NCI-H82 (cell line): ENCODE measurements at places on chromosomes 11 and 22.

DNA sequence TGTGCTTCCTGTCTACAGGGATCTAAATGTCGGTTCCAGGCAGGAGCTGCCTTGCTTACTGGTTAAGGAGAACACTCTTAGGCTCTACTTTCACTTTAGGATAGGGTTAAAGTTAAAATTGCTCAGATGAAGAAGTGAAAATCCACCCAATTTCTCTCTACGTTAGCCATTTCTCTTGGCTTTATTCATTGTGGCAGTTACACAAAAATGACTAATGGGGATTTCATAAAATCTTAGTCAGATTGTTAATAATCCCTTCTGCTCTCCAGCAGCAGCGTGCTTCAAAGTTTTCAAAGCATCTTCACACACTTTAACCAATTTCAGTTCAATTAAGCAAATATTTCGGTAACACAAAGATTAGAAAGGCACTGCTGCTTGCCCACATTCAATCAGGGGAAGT lies 58.4 kb upstream of the RCN1 start:
- no peak for DNase-seq

GRCh38 chr11:15430381-15430780 lies 315.7 kb downstream of the INSC start:
- DNase-seq, result no peak

GRCh38 chr11:19800162-19800561 lies 87.5 kb downstream of the NAV2 start:
- DNase-seq, result no peak

- DNase-seq, result peak; percentile 63
Measured at GRCh38 chr11:59668188-59668949, 468 bp downstream of the PATL1 start.

DNA sequence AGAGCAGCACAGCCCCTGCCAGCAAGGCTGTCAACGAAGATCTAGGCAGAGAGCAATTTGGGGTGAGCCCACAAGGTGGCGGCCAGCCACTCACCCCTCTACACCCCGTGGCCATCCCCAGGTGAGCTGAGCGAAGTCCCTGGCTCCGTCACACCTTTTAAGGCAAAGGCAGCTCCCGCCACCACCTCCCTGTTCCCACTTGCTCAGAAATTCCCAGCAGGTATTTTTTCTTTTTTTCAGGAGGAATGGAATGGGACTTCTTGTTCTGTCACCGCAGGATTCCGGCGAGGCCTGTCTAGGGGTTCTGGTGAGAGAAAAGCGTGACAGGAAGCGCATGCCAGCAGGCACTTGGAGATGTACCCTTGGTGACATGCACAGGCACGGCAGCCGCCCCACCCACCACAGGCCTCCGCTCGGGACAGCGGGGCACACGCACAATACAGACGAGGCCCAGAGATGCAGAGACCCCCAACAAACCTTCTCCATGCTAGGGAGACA lies 10.0 kb downstream of the RPL3 start:
- no peak for DNase-seq

GRCh38 chr22:47061226-47061625 lies 298.8 kb downstream of the TBC1D22A start:
- DNase-seq, result no peak

DNA sequence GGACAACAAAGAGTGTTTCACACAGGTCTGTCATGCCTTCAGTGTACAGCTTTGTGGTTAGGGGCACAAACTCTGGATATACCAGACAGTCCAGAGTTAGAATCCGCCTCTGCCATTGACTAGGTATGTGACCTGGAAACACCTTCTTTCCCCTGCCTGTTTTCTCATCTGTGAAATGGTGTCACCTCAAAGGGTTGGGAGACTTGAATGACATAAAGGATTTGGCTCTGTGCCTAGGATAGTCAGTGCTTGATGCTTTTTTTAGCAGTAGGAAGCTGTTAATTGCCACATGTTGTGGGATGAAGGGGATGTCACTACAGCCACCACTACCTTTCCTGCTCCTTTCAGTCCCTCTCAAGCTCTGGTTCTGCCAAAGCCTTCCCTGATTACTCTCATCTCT lies 17.4 kb upstream of the LRRC55 start:
- DNase-seq, result peak; percentile 61

- DNase-seq, result peak; percentile 28
Measured at GRCh38 chr11:114075891-114076441, 16.5 kb downstream of the ZBTB16 start.

GRCh38 chr11:63572026-63572688 lies 9.0 kb upstream of the PLAAT2 start:
- no peak for DNase-seq

DNA sequence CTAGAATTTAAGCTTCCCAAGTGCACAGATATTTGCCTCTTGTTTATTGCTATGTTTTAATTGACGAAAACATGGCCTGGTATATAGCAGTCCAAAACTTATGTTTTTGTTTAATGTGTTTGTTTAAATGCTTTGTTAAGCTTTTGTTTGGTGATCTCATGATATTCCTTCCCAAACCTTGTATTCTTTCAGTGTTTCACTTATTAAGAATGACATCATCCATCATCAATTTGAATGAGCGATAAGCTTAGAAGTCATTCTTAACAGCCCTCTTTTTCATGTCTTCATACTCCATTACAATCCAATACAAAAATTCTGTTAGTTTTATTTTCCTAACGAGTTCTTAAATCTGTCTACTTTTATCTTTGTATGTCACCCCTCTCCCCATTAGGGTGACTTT lies 206.0 kb downstream of the DYNC2H1 start:
- DNase-seq, result no peak

- no peak for DNase-seq
Measured at GRCh38 chr11:1927026-1927847, 7.7 kb downstream of the TNNT3 start.

GRCh38 chr22:31139066-31139465 lies 1.2 kb downstream of the PLA2G3 start:
- no peak for DNase-seq

GRCh38 chr11:94721565-94722292 lies 46.4 kb upstream of the AMOTL1 start:
- peak; percentile 36 for DNase-seq

DNA sequence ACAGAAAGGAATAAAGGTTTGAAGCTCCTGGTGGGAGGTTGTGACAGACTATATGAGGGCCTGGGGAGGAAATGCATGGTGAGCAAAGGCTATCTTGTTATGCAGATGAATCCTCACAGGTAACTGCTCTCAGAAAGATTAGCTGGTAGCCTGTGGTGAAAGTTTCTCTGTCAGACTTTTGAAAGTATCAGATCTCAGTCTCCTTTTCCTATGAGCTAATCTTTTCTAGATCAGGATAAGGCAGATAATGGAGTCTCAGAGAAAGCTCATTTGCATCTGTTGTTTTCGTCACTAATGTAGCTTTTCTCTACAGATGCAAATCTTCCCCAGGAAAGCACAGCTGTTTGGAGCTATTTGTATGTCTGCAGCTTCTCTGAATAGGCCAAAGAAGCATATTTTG lies 21.0 kb upstream of the OR6X1 start:
- peak; percentile 38 for DNase-seq

DNA sequence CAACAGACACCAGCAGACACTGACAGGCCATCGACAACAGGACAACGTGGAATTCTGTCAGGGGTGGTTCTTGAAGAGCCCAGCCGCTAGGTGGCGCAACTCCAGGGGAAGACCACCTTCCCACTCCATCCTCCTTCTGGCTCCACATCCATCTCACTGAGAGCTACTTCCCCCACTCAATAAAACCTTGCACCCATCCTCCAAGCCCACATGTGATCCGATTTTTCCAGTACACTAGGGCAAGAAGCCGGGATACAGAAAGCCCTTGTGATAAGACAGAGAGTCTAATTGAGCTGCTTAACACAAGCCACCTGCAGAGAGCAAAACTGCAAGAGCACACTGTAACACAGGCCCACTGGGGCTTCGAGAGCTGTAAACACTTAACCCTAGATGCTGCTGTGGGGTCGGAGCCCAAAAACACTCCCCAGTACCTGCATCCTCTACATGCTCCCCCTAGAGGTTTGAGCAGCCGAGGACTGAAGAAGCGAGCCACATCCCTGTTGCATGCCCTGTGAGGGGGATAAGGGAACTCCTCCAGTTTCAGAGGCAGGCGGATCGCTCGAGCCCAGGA lies 11.5 kb upstream of the RAB39A start:
- peak; percentile 83 for DNase-seq

GRCh38 chr22:47497666-47498065 lies 735.2 kb downstream of the TBC1D22A start:
- no peak for DNase-seq

DNA sequence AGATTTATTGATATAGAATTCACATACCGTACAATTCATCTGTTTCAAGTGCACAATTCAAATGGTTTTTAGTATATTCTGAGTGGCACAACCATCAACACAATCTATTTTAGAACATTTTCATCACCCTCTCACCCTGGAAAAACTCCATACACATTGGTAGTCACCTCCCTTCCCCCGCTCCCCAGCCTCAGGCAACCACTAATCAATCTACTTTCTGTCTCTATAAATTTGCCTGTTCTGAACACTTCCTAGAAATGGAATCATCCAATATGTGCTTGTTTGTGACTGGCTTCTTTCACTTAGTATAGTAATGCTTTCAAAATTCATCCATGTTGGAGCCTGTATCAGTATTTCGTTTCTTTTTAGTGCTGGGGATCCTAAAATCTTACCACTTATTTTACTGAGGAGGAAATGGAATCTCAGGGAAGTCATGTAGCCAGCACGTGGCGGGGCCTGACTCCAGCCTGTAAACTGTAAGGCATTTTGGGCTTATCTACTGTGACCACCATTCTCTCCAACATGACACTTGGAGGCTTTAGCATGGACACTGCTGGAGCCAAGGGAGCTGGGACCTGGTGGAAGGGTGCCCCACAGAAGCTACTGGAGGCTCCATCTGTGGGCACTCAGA lies 905 bp upstream of the UCP3 start:
- DNase-seq, result no peak

DNA sequence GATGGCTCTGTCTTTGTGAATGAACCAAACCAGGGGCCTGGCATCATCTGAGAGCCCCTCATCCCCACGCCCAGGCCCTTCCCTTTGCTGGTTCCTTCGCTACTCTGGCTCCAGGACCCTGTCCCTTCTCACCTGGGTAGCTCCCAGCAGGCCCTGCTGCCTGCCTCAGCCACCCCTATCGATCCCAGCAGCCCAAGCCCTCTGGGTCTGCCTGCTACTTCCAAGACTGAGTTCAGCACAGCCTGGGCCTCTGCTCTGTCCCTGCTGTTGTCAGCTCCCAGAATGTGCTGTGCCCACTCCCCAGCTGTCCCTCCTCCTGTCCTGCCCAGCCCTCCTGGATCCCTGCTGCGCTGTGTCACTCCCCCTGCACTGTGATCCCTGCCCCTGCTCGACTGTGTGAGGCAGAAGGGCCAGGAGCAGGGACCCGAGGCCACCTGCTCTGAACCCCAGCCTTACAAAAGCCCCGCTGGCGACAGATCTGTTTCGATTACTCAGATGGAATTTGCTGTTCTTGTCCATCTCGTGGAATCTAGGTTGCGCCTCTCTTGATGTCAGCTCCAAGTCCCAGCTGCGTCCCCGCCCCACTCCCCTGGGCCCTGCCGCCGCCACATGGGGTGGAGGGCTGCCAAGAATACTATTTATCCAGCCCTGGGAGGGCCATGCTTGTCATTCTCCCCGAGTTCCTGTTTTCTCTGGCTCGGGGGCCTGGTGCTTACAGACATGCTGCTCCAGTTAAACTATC lies 13.0 kb downstream of the MRPL21 start:
- no peak for DNase-seq

GRCh38 chr22:20055654-20056053 lies 24.4 kb upstream of the DGCR8 start:
- no peak for DNase-seq

DNA sequence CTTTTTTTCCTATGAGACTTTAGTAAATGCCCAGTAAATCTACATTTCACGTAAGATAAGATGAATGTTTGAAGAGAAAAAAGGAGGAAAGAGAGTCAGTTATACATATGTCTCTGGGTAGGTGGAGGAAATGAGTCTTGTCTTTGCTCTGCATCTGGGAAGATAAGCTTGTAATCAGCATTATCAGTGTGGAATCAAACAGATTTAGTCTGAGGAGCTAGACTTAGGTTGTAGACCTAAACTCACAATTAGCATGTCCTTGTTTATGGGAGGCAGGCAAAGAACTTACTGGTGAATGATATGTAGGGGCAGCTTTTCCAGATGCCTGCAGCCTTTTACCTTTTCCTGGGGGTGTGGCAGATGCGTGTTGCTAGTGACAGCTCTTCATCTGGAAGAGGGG lies 962.3 kb downstream of the TBC1D22A start:
- DNase-seq, result peak; percentile 36

DNA sequence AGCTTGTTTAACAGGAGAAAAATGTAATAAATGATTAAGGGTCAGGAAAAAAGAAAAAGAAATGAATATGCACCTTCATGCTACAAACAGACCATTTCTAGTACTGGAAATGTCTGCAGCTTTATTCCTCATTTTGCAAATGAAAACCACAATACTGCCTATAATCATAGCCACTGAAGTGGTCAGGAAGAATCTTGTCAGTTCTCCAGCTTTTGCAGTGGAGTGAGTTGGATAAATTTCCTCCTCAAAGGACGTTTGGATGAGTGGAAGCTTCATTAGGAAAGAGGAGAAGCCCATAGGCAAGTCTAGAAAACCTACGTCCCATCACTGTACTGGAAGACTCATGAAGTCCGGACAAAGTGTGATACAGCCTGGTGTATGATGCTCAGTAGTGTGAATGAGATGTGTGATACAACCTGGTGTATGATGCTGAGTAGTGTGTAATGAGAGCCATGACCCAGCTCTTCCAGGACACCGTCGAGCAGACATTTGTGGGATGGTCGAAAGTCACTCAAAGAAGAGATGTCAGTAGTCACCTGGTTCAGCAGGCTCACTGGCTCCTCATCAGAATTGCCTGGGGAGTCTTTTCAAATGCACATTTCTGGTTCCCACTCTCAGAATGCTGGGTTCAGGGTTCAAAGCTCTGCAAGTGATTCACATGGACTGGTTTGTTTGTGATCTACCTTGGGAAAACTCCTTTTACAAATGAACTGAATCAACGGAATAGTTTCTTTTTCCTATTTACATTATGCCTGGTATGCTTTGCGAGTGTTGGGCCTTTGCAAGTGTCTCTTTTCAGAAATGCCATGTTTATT lies 101.3 kb downstream of the PDHX start:
- no peak for DNase-seq

- DNase-seq, result peak; percentile 92
Measured at GRCh38 chr11:70397983-70398833, at the start of gene CTTN. CTTN (plus strand) TSS chr11:70398529; CDS start chr11:70407298, 8,769 bp downstream.

- DNase-seq, result peak; percentile 25
Measured at GRCh38 chr11:5280582-5281102, 10.9 kb upstream of the HBE1 start.

GRCh38 chr11:80673566-80673965 lies 1232.7 kb upstream of the TENM4 start:
- DNase-seq, result no peak

- DNase-seq, result no peak
Measured at GRCh38 chr11:46603704-46604308, 10.0 kb upstream of the AMBRA1 start.

- DNase-seq, result no peak
Measured at GRCh38 chr11:86122773-86123172, 53.9 kb upstream of the PICALM start.

- DNase-seq, result no peak
Measured at GRCh38 chr11:35056391-35057093, 82.4 kb upstream of the CD44 start.

- peak; percentile 20 for DNase-seq
Measured at GRCh38 chr11:130480711-130481140, 32.3 kb downstream of the ADAMTS15 start.

GRCh38 chr11:64131683-64132190 lies 34.2 kb downstream of the MACROD1 start:
- DNase-seq, result peak; percentile 97
